ENCODE measurements at places on chromosomes 7 and 10.

- no peak for DNase-seq
Measured at GRCh38 chr10:93757801-93758507, at the start of gene LGI1. LGI1 (plus strand) TSS chr10:93757936; CDS start chr10:93758145, 209 bp downstream.

DNA sequence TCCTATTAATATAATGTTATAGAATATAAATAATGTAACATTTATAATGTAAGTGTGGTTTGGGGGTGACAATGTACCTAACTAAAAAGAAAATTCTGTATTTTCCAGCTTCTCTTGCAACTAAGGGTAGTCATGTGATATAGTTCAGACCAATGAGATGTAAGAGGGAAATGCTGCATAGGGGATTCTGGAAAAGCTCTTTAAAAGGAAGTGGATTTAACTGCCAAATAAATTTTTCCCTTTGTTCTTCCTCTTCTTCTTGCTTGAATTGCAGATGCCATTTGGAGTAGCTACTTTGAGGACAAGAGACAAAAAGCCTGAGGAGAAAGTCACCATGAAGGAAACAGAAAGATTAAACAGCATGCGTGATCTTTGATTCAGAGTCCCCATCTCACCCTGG, 194.3 kb downstream of the PTEN start:
- no peak for DNase-seq

DNA sequence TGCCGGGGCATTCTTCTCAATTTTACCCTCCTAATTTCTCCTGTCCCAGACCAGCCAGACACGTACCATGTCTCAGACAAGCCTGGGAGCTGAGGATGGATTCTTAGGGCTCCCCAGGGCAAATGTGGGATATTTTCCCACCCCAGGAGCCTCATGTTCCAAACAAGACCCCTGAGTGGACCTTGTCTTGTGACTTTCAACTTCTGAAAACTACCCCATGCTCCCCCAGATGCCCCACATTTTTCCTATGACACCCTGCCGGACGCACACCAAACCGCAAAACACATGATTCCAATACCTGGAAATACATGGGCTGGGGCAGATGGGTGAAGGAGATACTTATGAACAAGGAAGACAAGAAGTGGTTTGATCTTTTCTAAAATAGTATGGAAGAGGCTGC, 874 bp downstream of the GIMAP5 start:
- DNase-seq: no peak

- no peak for DNase-seq
Measured at GRCh38 chr10:97311111-97311626, 7.9 kb upstream of the FRAT1 start.

DNA sequence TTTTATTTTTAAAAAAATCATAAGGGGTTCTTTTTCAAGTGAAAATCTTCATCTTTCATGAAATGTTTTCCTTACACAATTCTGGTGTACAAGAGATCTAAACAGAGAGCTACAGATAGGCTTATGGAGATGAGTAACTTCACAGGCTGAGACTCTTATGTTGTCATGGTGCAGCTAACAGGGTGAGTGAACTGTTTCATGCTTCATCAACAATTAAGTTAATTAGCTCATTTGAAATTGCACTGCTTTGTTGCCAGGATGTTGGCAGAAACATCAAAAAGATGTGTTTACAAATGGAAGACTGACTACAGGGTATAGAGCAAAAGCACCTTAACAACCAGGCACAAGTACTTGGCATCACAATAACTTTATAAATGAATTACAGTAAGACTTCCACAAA, 230.8 kb downstream of the FOXP2 start:
- DNase-seq: no peak

DNA sequence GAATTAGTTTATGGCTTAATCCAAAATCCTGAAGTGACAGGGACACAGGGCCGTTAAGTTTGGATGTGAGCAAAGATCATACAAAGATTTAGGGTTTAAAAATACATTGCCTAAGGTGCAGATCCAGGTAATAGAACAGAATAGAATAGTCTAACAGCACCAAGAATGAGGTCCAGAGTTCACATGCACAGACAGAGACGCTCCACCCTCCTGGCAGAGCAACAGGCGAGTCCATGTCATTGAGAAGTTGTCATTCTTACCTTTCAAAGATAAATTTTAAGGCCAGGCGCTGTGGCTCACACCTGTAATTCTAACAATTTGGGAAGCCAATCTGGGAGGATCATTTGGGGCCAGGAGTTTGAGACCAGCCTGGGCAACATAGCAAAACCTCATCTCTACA, 209.1 kb upstream of the AUTS2 start:
- DNase-seq: no peak

- DNase-seq: no peak
Measured at GRCh38 chr7:71995111-71995510, 417.0 kb downstream of the CALN1 start.

DNA sequence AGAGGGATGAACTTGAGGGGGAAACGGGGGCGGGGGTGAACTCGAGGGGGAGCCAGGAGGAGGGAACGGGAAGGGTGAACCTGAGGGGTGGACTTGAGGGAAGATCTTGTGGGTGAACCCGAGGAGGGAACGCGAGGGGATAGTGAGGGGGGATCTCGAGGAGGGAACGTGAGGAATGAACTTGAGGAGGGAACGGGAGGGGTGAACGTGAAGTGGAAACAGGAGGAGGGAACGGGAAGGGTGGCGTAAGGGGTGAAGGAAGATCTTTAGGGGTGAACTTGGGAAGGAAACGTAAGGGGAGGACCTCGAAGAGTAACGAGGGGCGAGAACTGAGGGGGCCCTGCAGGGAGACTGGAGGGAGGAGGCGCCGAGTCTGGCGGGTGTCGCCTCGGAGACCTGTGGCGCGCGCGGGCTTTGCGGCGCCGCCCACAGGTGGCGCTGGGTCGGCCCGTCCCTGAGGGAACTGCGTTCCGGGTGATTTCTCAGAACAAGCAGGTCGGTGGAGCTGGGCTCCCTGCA, 651 bp downstream of the MYO3A start:
- DNase-seq: peak; percentile 16

- no peak for DNase-seq
Measured at GRCh38 chr7:107563081-107563774, 492 bp downstream of the COG5 start.

GRCh38 chr10:35598379-35598778, 6.8 kb upstream of the GJD4 start:
- no peak for DNase-seq

DNA sequence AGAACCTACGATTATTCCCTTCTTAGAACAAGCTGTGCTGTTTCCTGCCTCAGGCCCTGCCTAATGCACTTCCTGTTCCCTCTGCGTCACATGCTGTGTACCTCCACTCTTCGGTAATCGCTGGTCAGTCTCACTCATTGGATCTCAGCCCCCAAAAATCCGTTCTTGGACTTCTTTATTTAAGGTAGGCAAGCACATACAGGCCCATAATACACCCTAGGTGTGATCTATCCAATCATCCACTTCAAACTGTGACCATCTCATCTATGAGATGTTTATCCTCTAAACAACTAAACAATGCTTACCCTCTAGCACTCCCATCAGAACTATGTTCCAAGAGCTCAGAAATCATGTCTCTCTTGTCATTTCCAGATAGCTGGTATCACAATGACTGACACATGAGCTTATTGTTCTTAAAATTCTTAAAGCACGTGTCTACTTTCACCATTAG, 83.9 kb downstream of the CADPS2 start:
- DNase-seq: no peak

DNA sequence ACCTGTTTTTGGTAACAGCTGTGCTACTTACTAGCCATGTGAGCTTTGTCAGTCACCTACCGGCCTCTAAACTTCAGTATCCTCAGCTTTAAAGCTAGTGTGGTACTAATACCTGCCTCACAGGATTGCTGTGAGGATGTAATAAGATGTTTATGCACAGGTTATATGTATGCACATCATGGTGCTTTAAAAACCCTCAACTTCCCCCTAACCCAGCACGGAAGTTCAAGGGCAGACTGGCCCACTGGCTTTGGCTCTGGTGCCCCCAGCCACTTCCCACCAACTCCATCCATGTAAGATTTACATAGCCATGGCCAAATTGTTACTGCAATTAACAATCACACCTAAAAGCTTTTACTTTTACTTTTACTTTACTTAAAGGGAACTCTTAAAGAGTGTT, 676.0 kb upstream of the GALNT17 start:
- no peak for DNase-seq

GRCh38 chr10:17516376-17516775, 62.0 kb upstream of the ST8SIA6 start:
- DNase-seq: no peak

DNA sequence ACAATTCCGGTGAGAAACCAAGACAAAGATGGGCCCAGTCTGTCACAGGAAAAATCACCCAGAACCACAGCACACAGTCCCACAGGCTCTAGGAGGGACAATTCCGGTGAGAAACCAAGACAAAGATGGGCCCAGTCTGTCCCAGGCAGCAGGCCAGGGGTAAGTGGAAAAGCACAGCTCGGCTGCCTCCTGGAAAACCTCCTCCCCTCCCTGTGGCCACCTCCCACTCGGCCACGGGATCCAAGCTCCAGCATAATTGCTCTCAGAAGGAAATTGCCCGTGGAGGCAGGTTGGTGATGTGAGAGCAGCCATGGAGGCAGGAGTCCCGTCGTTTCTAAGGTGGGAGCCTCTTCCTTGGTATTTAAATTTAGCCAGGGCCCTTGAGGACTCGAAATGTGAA, 95.7 kb downstream of the PLXNA4 start:
- DNase-seq: no peak

GRCh38 chr7:132472463-132473120, 103.7 kb downstream of the PLXNA4 start:
- peak; percentile 22 for DNase-seq

- no peak for DNase-seq
Measured at GRCh38 chr7:94394109-94394436, 622 bp upstream of the COL1A2 start.

- no peak for DNase-seq
Measured at GRCh38 chr10:28947171-28947570, 269.9 kb downstream of the BAMBI start.

DNA sequence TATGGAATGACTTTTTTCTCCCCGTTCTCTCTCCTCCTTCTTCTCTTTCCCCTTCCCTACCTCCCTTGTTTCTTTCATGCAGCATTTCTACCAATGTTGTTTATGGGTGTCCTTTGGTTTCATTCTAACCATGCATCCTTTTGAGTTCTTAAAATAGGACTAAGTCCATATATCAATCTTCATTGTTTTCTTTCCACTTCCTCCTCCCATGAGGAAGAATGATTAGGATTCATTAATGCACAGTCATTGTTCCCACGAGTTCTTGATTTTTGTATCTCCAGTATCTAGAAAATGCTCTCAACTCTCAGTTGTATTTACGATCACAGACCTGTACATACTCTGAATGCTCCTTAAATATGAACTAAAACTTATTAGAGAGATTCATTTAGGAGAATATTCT, 153.3 kb downstream of the LRRC4 start:
- DNase-seq: no peak

GRCh38 chr10:97948822-97949221, 81.6 kb downstream of the CRTAC1 start:
- no peak for DNase-seq

DNA sequence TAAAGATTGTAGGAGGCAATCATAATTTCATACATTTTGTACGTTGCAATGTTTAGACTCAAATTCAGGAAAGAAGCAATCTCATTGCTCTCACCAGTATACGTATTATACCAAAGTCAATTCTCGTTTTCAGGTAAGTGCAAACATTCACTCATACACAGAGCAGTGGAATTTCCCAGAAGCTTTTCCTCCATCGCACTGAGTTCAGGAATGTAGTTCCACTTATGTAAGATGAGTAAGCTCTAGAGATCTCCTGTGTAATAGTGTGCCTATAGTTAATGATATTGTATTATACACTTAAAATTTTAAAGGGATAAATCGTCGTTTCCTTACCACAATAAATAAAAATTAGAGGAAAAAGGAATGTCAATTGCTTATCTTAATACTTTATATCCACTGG, 470.8 kb upstream of the KCND2 start:
- DNase-seq: no peak

DNA sequence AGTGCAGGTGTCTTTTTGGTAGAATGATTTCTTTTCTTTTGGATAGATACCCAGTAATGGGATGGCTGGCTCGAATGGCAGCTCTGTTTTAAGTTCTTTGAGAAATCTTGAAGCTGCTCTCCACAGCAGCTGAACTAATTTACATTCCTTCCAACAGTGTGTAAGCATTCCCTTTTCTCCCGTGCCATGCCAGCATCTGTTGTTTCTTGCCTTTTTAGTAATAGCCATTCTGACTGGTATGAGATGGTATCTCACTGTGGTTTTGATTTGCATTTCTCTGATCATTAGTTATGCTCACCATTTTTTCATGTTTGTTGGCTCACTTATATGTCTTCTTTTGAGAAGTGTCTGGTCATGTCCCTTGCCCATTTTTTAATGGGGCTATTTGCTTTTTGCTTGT, 486.3 kb downstream of the GALNT17 start:
- no peak for DNase-seq

GRCh38 chr7:121623130-121623872, 227.2 kb upstream of the FAM3C start:
- no peak for DNase-seq

- no peak for DNase-seq
Measured at GRCh38 chr10:6134099-6134823, 45.4 kb downstream of the RBM17 start.

- peak; percentile 9 for DNase-seq
Measured at GRCh38 chr10:117074621-117075020, 63.4 kb downstream of the VAX1 start.

DNA sequence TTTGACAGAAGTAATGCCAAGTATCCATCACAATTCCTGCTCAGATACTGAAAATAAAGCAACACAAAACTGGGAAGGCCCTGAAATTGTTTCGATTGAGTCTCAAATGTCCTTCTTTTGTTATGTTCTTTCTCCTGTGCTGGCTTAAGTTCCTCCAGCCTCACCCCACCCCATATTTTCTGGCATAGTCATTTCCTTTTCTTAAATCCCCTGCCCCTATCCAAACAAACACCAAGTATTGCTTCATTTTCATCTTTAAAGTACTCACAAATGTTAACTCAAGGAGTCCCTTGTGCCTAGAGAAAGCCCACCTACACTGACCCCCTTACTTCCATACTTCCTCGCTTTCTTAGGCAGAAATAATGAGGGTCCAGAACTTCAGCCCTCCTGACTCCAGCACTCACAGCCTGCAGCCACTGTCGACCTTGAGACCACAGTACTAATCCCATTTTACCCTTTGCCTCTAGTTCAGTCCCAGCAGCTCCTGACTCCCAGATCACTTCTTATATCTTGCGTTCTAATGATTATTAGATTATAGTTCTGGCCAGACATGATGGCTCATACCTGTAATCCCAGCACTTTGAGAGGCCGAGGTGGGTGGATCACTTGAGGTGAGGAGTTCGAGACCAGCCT, 73.2 kb upstream of the ST8SIA6 start:
- DNase-seq: peak; percentile 43

GRCh38 chr7:135942614-135943013, 34.5 kb downstream of the MTPN start:
- no peak for DNase-seq

All from NT2/D1 (cell line).